ENCODE measurements at places on chromosomes 7 and 10.

- DNase-seq: no peak
Observed at GRCh38 chr7:68550635-68551034, 1047.6 kb upstream of the AUTS2 start.

DNA sequence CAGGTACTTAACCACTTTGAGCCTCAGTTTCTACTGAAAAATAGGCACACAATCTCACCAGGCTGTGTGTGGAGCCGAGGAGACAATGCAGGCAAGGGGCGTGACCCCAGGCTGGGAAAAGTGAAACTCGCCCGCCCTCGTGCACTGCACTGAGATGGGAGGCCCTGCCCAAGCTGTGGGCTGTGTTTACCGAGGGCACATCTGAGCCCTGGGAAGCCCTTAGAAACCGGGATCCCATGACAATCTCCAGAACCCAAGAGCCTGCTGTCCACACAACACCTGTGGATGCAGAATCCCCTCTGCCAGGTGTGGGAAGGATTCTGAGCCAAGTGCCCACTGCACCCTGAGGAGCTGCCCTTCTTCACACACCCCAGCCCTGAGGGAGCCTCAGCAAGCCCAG lies 198.3 kb downstream of the GRID1 start:
- no peak for DNase-seq

DNA sequence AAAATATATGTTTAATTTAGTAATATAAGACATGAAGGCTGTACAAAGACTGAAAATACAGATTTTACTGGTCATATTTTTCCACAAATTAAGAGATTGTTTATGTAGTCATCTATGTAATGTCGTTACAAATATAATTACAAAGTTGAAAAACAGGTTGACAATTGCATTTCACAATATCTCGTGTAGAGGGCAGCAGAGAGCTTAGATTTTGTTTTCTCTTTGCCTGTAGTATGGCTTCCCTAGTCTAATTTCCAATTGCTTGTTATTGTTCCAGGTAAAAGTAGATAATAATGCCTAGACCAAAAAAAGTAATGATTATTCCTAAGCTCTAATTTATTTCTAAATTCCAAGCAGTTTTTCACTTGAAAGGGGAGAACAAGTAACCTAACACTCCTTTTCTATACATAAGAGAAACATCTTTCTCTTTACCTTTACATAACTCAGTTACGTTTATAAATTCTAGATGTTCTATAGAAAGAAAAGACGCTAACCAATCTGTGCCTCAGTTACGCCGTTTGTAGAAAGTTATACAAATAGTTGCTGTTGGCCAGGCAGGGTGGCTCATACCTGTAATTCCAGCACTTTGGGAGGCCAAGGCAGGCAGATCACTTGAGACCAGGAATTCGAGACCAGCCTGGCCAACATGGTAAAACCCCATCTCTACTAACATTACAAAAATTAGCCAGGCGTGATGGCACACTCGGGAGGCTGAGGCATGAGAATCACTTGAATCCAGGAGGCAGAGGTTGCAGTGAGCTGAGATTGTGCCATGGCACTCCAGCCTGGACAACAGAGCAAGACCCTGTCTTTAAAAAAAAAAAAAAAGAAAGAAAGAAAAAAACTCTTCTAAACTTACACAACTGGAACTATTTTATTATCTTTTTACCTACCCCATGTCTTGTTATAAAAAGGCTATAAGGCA lies 30.0 kb downstream of the NET1 start:
- no peak for DNase-seq

DNA sequence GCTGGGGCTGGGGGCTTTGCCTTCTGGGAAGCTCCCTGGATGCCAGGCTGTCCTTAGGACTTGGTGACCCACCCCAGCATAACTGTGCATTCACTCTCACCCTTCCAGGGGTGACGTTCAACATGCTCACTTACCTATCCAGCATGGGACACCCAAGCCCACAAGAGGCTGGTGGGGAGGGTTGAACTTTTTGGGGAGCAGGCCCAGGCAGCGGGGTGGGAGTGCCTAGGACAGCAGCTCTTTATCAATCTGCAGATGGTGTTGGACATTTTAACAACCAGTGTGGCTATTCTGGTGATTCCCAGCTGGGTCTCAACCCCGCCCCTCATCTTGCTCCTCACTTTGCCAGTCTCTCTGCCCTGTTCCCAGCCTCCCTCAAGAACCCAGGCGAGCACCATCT lies 86.4 kb downstream of the CDH23 start:
- no peak for DNase-seq

DNA sequence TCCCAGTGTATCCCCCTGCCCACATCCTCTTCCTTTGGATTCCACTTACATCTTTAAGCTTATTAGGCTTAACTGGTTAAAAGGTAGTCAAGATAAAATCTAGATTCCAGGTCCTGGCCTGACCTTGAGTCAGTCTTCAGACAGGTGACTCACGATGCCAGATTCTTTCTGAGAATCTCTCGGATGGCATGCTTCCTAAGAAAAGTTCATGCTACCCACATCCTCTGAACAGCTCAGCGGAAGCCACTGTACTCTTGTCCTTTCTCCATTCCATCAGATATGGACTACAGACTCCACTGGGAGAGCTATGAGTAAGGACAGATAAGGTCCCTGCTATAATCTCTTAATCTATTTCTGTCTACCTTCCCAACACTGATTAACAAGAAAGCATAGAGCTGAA lies 43.4 kb downstream of the DNMBP start:
- peak; percentile 23 for DNase-seq

DNA sequence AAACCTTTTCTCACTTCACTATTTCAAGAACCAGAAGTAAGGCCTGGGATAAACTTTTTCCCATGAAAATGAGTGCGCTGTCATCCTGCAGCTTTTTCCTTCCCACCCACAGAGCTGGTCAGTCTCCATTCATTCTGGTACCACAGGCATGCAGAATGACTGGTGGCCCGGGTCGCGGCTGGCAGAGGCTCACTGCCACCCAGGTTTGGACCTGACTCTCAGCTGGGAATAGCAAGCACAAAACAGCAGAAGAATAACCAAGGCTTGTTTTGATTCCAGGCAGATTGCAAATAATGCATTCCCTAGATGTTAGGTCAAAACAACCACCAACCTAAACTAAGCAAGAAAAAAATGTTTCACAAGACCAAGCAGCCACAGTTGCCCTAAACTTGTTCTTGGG lies 190.5 kb upstream of the NRP1 start:
- DNase-seq: no peak

- DNase-seq: no peak
Observed at GRCh38 chr7:136657482-136657921, 210.9 kb upstream of the CHRM2 start.

- DNase-seq: peak; percentile 50
Observed at GRCh38 chr7:100573691-100574361, at the start of gene SAP25. SAP25 (minus strand) TSS chr7:100573900; CDS start chr7:100573742, 158 bp downstream.

DNA sequence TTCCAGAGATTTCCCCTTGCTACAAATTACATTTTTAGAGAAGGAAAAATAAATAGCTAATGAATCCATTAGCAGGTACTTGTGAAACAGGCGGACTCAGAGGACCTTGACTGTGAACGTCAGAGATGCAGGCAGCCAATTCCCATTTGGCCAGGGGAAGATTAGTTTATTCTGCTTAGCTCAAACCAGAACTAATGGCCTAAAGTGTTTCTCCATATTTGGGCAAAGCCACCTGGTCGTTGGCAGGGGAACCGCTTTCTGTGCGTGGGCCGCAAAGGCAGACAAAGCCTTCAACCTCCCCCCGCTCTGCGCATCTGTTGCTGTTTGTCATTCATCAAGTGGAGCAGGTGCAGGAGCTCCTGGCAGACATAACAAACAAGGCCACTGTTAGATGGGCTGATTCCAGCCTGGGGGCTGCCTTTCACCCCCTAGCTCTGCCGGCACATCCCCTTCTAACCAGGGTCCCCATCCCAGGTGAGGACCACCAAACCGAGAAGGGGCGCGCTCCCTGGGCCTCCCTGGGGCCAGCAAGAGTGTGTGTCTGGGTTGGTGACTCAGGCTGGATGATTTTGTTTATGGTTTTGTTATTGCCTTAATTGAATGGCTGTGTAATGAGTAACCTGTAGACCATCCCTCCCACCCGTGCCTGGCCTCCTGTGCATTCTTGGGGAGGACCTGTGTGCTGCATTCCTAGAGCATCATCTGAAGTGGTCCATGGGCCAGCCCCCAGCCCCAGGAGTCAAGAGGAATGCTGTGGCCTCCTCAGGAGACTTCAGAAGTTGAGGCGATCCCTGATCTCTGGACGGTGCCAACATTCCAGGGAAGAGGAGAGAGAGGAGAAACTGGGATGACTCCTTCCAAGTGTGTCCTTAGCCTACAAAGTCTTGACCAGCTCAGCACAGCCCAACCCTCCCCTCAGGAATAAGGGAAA lies 14.5 kb upstream of the CPA1 start:
- DNase-seq: peak; percentile 76

DNA sequence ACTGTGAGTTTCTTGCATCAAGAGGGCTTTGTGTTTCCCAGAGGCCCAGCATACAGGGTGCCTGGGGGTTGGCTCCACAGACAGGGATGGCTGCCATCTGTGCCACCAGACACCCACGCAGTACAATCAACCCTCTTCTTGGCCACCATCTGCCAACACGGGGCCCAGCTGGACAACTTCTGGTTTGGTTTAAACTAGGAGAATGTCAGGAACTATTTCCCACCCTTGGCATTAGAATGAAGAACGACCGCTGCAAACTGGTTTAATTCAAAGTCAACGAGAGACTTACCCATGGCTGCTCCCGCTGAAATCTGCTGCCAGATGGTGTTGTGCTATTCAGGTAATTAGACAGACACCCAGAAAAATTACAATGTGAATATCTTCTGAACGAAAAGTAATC lies 27.8 kb downstream of the NMT2 start:
- DNase-seq: no peak

DNA sequence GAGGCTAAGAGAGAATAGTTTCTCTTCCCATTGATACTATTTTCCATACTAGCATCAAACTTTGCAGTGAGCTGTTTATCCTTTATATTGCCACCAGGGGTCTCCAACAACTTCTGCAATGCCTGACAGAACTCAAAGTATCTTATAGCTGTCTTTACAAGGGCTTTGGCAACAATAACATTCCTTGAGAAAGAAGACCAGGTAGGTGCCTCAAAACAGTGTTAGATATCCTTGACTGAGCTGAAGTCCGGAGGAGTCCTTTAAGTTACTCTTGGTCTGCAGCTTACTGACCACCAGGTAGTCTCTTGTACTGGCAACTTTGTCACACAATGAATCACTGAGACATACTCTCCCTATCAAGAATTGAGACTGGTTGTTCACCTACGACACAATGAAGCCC lies 30.0 kb upstream of the TES start:
- DNase-seq: peak; percentile 11

DNA sequence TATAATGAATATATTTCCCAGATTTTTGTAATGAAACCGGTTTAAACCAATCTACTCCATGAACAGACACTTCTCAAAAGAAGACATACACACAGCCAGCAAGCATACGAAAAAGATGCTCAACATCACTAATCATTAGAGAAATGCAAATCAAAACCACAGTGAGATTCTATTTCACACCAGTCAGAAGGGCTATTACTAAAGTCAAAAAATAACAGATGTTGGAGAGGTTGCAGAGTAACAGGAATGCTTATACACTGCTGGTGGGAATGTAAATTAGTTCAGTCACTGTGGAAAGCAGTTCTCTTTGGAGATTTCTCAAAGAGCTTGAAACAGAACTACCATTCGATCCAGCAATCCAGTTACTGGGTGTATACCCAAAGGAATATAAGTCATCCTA lies 240.7 kb downstream of the TSPAN12 start:
- DNase-seq: no peak

GRCh38 chr7:968205-969105 lies 6.9 kb downstream of the COX19 start:
- no peak for DNase-seq

DNA sequence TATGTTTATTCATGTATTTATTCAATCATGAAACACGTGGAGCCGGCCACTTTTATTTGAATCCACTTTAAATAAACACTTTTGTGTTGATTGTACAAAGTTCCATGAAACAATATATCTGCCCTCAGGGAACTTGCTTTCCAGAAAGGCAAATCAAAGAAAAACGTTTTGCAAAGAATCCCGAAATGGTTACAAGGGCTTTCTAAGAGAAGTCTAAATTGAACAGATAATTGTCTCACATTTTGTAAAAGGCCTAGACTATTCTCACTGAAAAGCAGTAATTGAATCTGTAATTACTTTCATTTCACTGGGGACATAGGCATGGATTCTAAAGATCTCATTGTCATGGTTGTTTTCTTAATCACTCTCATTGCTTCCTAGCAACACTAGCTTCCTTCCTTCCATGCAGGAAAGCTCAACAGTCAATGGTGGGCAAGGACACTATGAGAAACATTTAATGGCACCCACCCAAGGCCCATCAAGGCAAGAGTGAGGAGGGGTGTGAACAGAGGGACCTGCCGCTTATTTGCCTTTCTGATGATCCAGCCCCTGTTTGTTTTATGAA lies 622.4 kb upstream of the C7orf33 start:
- no peak for DNase-seq

- no peak for DNase-seq
Observed at GRCh38 chr7:110650328-110650727, 440.6 kb upstream of the LRRN3 start.

- DNase-seq: no peak
Observed at GRCh38 chr10:33279811-33280602, 54.5 kb downstream of the NRP1 start.

GRCh38 chr10:73251683-73252444 lies 580 bp downstream of the MRPS16 start:
- DNase-seq: peak; percentile 29

GRCh38 chr7:117145333-117145732 lies 177.5 kb downstream of the WNT2 start:
- DNase-seq: no peak

DNA sequence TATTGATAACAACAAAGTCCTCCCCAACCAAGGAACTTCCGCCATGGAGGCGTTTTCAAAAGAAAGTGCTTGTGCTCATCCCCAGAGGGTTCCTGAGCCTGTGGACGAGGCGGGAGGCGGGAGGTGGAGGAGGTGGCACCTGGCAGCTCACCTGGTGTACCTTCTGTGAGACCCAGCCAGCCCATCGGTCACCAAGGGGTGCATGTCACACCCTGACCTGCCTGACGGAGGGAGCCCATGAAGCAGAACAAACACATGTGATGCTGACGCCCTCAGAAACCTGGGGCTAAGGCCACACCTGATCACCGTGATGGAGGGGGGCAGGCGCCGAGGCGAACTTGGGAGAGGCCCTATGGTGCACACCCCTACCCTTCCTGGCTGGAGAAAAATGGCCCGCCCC lies 458.8 kb downstream of the DNAJB6 start:
- no peak for DNase-seq

GRCh38 chr7:64876792-64877713 lies 26.0 kb upstream of the ZNF273 start:
- DNase-seq: peak; percentile 86

GRCh38 chr10:83968052-83968451 lies 171.3 kb upstream of the GHITM start:
- no peak for DNase-seq

DNA sequence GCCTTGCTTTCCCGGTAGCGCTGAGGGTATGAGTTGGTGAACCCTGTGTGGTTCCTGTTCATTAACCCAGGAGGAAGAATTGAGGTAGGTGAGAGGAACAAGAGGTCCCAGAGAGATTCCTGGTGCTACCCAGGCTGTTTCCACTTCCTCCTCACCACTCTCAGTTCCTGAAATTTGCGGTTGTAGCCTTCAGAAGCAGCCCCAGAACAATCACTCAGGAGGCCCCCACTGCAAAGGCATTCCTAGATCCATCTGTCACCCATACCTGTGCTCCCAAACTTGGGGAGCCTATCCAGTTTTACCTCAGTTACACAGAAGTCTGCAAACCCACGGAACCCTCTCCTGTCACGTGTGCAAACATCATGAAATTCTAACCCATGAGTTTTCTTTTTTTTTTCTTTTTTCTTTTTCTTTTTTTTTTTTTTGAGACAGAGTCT lies 9.0 kb upstream of the PIP4K2A start:
- no peak for DNase-seq

GRCh38 chr10:44058259-44058658 lies 326.6 kb downstream of the CXCL12 start:
- no peak for DNase-seq
